ENCODE measurements at places on chromosomes 3 and 15.

DNA sequence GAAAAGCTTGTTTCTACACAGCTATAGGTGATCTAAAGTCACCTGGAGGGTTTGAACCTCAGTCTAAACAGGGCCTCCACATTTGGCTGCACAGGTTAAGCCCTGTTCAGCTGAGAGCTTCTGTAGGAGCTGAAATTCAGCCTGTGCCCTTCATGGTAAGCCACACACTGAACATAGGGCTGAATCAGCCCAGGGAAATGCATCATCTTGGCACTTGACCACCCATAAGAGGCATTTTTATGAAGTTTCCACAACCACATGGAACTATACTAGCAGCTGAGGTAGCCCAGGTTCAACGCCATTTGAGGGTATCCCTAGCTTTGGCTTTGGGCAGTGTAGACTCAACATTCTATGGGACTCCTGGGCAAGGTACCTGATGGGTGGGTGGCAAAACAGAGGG, 126.8 kb downstream of the FAM174B start:
- no peak for DNase-seq

GRCh38 chr15:44468709-44469385, 41.4 kb downstream of the CTDSPL2 start:
- no peak for DNase-seq

DNA sequence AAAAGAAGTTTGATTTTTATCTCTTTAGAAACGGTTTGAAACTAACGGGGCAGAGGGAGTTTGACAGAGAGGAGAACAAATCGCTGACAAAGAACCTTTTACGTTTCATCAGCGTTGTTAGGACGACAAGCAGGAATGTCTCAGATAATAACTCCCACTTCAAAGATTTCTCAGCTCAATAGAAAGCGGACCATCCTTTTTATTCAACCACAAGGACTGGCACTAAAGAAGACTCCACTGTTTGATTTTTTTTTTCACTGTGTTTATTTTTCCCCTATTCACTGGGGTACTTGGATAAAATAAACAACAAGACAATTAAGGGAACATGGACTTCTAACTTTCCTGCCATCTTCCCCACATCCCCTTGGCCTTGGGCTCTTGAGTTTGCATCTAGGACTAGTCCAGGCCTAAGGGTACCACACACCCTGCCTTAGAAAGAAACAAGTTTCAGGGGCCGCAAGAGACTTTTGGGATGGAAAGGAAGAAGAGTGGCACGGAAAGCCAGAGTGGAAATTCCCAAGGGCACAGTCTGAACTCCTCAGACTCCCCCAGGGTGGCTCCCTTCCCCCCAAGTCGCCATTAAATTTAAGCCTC, 19.0 kb downstream of the ZIC4 start:
- no peak for DNase-seq

- DNase-seq: no peak
Measured at GRCh38 chr3:148146947-148147826, 550.5 kb upstream of the AGTR1 start.

GRCh38 chr3:52341123-52341522, 25.0 kb downstream of the DNAH1 start:
- no peak for DNase-seq

GRCh38 chr3:58021962-58022361, 13.7 kb downstream of the FLNB start:
- no peak for DNase-seq

- DNase-seq: no peak
Measured at GRCh38 chr3:140370686-140371085, 307.2 kb upstream of the TRIM42 start.

- no peak for DNase-seq
Measured at GRCh38 chr3:123801474-123801873, 82.7 kb downstream of the MYLK start.

DNA sequence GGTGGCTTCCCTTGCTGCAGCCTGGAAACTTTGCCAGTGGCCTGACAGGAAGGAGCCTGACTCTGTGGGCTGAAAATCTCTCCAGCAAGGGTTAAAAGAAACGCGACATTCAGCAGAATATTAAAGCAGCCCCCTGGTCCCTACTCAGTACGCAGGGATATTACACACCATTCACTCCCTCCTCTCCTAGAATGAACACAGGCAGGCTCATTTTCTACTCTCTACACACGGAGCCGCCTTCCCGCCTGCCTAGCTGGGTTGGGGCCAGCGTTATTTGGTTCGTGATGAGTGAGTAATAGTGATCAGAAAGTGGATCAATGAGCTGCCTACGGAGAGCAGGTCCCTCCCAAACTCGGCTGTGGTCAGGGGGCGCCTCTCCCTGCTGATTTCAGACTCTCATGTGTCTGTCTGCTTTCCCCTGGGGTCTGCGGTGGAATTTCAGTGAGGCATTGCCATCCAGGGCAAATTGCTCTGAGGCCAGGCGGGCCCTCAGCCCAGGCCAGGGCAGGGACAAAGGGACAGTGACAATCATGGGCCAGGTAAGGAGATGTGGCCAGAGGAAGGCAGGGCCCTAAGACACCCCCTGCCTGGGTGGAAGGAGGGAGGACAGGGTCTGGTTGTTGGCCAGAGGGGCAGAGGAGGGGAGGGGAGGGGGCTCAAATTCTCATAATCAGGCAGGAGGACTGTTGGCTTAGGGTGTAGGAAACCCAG, 2.8 kb downstream of the EPHB1 start:
- DNase-seq: no peak

DNA sequence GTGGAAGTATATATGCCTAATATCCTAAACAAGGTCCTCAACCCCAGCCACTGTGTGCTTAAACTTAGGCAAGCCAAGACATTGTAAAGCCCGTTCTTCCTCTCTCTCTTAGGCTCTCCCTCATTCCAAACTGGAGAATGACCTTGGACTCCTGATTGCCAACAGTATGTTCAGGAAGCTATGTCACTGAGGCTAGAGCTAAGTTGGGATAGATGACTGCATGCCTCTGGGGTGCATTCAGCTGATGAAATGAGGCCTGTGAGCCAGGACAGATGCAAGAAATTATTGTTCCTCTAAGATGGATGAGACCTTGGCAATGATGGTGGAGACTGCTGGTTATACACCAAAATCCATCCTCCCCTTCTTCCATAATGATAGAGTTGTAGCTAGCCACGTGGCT, 27.9 kb upstream of the TBC1D21 start:
- DNase-seq: no peak

GRCh38 chr15:92908713-92909057, 8.6 kb downstream of the CHD2 start:
- DNase-seq: no peak

- no peak for DNase-seq
Measured at GRCh38 chr3:74673326-74673725, 58.9 kb upstream of the CNTN3 start.

DNA sequence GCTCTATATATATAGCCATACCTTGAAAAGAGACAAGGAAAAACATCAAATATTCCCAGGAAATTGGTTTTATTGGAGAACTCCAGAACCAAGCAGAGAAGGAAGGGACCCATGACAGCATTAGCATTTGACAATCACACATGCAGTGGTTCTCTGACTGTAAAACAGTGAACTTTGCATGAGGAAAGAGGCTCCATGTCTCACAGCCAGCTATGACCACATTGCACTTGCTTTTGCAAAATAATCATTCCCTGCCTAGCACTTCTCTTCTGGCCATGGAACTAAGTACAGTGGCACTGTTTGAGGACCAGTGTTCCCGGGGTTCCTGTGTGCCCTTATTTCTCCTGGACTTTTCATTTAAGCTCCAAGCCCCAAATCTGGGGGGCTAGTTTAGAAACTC, 85.5 kb downstream of the TGFBR2 start:
- no peak for DNase-seq

DNA sequence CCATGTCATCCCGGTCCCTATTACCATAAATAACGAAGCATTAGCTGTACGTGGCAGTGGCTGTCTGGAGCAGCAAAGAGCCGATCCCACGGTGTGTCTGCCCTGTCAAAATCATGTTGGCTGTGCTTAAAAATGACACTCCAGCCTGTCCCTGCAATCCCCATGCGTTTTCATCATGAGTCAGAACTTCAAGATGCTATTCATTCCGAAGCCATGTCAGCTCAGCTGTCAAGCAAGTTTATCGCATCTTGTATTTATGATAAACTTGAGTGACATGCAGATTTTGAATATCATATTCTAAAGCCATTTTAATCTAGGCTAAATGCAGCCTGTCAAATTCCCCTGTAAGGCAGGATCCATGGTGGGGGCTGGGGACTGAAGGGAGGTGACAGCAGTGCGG, 152.4 kb downstream of the TJP1 start:
- no peak for DNase-seq

- no peak for DNase-seq
Measured at GRCh38 chr3:131903988-131904415, 130.8 kb downstream of the CPNE4 start.

DNA sequence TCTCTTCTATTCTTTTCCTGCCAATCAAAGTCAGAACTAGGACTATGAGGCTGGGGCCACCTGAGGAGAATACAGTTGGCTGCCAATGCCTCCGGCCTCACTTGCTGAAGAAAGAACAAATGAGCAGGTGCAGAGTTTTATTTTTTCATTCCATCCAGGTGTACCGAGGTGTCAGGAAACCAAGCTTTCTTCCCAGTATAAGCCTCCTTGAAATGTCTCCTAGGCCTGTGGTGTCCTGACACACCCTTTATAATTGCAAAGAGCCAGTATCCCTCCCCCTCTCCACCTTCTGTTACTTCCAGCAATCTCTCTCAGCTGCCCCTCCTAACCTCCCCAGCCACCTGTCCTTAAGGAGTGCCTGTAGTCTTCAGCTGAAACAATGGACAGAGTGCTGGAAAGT, 127.9 kb downstream of the SLC9A9 start:
- DNase-seq: no peak

GRCh38 chr3:12956316-12956660, 114.9 kb upstream of the RPL32 start:
- no peak for DNase-seq

GRCh38 chr3:16252988-16253387, 11.8 kb downstream of the DPH3 start:
- no peak for DNase-seq

GRCh38 chr3:127518456-127519081, 72.0 kb downstream of the TPRA1 start:
- DNase-seq: no peak

DNA sequence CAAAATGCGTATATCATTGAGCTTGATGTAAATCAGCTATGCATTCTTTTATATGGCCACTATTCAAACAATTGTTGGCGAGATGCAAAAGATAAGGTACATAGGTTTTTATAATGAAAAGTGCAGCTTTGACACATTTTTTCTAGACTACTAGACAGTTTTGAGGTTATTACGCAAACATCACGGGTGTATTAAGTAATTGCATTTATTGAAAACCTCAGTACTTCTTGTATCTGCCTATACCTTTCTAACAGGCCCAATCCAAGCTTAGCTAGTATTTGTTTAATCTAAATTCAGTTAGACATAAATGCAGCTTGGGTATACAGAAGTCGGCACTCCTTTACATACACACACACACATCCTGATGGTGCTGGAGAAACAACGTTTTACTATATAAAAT, 2.7 kb downstream of the SPESP1 start:
- DNase-seq: no peak
